ENCODE measurements at places on chromosomes 4 and X.

DNA sequence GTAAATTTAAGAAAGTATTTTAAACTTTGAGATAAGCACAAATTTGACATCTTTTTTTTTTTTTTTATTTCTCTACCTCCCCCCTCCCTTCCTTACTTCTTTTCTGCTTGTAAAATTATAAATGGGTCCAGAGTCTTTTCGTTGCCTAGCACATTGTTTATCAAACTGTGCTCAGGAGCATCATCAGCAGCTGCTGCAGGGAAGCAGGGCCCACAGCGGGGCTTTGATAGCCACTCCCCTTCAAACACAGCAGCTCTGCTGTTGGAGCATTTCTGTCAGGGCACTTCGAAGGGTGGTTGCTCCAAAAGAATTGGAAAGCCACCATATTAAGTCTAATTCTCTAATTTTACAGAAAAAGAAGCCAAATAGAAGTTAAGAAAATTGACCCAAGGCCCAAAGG lies 588.3 kb downstream of the SPRY1 start:
- no peak for DNase-seq

DNA sequence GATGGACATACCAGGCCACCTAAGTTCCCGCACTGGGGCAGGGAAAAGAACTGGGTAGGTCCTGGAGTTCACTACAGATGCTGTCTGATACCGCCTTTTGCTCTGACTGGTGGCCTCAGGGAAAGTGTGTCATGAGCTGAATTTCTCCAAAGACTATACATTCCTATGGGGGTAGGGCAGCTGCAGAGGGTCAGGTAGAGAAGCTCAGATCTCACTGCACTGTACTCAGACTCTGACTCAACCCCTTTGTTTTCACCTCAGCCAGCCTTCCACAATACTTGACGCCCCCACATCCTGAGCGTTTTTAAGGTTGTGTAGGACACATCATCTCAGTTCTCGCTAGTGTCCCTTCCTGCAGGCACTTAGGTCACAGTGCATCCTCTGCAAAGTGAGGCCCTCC lies 7.8 kb downstream of the GATB start:
- no peak for DNase-seq

GRCh38 chr4:54547299-54548097 lies 110.3 kb upstream of the KIT start:
- DNase-seq = no peak

DNA sequence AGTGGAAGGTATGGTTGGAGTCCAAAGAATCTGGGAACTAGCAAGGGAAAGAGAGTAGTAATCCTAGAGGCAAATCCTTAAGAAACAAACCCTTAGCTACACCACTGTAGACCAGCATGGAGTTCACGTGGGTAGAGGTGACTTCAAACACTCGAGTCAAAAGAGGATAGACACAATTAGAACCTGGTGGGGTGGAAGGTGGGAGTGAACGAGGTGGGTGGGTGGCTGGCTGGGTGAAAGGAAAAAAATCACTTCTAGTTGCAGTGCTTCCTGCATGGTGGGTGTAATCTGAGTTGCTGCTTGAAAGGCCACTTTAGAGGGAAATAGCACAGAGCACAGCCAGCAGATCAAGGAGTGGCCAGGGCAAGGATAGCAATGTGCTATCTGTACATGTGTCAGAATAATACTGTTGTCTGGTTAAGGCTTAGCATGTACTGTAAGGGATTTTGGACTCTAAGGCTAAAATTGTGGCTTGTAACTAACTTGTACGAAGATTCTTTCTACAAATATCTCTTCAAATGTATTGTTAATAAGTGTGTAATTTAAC lies 356.2 kb downstream of the GRIA2 start:
- no peak for DNase-seq

GRCh38 chr4:38075370-38076152 lies 115.4 kb downstream of the PTTG2 start:
- no peak for DNase-seq

GRCh38 chrX:136691028-136691809 lies 43.3 kb downstream of the CD40LG start:
- DNase-seq = no peak

- no peak for DNase-seq
Measured at GRCh38 chr4:10607206-10607605, 77.4 kb downstream of the CLNK start.

DNA sequence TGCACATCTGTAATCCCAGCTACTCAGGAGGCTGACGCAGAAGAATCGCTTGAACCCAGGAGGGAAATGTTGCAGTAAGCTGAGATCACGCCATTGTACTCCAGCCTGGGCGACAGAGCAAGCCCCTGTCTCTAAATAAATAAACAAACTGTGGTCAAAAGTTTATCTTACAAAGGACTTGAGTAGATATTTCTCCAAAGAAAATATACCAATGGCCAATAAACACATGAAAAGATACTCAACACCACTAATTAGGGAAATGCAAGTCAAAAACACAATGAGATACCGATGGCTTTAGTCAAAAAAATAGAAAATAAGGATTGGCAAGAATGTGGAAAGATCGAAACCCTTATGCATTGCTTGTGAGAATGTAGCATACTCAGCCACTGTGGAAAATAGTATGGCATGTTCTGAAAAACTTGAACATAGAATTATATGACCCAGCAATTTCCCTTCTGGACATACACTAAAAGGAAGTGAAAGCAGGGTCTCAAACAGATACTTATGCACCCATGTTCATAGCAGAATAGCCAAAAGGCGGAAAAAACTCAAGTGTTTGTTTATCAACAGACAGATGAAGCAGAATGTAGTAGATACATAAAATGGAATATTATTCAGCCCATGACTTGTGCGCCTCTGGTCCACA lies 2.0 kb upstream of the CFAP97 start:
- DNase-seq = no peak

DNA sequence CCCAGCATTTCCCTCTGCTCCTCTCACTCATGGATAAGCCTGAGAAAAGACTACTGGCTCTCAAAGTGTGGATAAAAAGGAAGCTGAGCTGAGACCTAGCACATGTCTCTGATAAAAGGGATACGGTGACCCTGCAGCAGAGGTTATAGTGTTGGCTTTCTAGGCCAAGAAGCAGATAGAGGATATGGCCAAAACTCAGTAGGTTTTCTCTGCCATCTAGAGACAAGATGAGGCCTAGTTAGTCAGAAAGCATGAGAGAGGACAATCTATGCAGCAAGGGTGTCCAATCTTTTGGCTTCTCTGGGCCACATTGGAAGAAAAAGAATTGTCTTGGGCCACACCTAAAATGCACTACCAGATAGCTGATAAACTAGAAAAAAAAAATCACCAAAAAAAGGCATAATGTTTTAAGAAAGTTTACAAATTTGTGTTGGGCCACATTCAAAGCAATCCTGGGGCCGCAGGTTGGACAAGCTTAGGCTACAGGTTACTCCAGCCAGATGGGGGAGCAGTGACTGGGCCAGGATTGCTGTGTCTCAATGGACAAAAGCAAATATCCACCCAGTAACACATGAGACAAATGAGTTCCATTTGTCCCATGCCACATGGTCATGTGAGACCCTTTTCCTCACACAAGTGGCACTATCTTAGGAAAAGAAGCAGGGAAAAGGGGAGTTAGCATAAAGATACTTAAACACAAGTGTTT lies 411.4 kb downstream of the INPP4B start:
- DNase-seq = no peak

GRCh38 chrX:111896148-111896547 lies 20.2 kb downstream of the TRPC5OS start:
- no peak for DNase-seq

DNA sequence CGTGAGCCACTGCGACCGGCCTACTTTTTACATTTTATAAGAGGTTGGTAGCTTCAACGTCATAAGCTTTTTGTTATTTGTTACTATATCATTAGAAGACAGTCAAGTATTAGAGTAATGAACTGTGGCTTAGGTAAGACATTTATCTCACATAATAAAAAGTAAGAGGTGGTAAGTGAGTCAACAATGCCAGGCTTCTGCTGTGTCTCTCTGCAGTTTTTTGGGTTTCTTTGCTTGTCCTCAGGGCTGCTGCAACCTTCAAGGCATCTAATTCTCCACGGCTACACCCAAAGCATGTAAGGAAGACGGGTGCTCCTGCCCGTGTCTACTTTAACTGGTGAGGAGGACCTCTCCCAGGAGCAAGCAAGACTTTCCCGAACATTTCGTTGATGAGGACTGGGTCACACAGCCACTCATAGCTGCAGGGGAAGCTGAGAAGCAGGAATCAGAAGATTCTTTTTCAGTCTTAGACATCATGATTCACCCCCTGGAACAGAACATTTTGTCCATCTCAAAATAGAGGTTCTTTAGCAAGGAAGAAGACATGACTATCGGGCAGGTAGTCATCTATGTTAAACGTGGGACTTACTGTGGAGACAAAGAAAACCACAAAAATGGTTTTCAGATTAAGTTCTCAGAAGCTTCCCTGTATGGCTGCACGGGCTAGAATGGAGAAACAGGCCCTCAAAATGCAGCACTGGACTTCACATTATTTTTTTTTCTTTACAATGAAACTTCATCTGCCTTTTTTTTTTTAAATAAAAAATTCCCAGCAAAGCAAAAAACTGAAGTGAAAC lies 13.0 kb upstream of the RHOH start:
- DNase-seq = no peak

DNA sequence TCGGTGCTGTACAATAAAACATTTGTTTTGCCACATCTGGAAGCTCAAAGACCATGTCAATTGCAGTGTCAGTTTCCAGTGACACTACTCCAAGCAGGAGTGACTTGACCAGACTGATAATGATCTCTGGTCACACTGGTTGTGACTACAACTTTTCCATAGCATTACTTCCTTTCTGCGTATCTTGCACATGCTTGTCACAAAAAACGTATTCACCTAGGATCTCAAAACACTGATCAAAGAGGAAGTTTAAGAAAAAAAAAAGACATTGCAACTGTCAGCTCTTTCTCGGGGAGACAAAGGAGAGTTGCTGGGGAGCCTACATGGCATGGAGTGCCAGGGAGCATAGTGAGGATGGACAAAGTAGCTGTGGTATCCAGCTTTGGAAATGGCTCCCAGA lies 60.6 kb downstream of the OPHN1 start:
- no peak for DNase-seq

DNA sequence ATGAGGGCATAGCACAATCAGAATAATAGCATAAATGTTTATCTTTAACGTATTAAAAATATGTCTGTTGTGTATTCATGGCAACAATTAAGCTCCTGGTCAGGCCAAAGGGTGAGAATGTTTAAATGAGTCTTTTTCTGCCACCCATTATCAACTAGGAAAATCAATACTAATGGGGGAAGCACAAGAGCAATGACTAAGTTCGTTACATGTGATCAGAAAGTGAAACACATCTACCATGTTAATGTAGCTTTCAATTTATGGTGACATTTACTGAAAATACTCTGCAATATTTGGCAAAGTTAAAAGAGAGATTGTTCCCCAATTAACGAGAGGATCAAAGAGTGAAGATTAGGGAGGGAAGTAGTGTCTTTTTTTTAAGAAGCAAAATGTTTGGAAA lies 143.7 kb downstream of the NAA11 start:
- DNase-seq = no peak

GRCh38 chrX:136497556-136498052 lies at the start of gene HTATSF1:
Gene HTATSF1, plus strand, starts transcription at chrX:136497592. Its CDS starts 93 bp downstream, at chrX:136497685.
- no peak for DNase-seq

DNA sequence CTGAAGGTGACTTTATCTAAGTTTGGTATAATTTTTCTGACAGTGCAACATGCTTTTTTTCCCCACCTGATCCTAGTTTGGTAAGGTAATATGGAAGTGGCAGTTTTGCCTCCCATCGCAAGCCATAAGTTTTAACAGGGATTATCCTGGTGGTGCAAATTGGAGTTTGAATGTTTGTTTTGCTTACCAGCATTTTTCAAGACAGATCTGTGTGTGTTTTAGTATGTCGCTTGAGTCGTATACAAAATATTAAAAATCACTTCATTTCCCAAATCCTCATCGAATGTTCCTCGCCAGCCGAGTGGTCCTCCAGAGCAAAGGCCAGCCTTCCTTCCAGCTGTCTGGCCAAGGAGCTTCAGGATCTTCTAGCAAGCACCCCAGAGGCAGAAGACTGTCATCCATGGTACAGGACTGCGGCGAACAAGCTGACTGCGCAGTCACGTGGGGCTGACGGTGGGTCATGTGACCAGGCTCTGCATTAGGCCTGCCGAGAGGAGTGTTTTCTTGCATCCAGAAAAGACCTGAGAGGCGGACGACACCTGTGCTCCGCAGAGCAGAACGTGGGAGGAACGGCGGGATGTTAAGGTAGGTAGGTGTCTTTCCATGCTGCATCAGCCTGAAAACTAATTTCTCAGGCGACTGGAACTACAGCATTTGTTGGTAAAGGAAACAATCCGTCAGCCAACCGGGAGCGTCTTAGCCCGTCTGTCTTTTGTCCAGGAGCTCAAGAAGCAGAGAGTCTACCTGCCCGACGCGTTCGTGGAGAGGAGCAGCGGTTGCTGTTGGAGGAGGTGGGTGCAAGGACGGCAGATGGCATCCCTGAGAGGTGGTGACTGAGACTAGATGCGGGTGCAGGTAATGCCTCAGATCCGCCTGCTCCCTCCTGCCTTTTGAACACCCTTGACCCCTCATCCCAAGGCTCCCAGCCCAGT lies at the start of gene GPRASP3:
Gene GPRASP3 (plus strand): TSS at position 507 of the 932 bp plus-strand sequence. CDS start 28,253 bp downstream, outside the sequence.
- peak; percentile 42 for DNase-seq

- DNase-seq = no peak
Measured at GRCh38 chr4:41542526-41543275, 4.7 kb downstream of the LIMCH1 start.

DNA sequence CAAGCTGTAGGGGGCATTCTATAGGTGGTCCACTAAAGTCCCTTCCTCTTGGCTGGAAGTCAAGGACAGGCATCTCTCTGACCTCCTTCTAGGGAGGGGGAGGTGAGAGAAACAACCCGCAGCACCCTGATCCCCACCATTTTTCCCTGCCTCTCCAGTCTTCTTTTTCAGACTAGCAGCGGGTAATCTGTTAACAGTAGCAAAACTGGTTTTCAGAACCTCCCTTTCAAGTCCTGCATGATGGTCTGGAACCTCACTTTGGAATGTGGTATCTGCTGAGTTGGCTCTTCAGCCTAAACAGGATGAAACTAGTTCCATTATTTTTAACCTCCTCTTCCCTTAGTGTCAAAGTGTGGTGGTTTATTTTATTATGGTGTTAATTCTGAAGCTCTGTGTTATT lies 196.0 kb downstream of the NWD2 start:
- DNase-seq = no peak

DNA sequence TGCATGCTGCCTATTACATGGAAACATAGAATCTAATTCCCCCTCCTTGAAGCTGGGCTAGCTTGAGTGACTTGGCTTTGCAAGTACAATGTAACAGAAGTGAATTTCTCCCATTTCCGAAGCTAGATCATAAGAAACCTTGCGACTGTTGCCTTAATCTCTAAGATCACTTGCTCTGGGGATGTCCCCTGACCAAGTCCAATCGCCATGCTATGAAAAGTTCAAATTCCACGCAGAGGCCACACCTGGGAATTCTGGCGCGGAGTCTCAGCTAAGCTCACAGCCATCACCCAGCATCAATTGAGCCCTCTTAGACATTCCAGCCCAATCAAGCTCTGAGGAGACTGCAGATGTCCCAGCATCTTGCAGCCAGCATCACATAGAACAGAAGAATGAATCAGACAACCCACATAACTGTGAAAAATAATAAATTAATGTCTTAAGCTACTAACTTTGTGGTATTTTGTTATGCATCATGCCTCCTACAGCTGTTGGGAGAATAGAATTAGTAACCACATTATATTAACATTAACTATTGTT lies 27.0 kb downstream of the GPM6A start:
- DNase-seq = no peak
